ENCODE measurements at places on chromosomes 1 and 21.

DNA sequence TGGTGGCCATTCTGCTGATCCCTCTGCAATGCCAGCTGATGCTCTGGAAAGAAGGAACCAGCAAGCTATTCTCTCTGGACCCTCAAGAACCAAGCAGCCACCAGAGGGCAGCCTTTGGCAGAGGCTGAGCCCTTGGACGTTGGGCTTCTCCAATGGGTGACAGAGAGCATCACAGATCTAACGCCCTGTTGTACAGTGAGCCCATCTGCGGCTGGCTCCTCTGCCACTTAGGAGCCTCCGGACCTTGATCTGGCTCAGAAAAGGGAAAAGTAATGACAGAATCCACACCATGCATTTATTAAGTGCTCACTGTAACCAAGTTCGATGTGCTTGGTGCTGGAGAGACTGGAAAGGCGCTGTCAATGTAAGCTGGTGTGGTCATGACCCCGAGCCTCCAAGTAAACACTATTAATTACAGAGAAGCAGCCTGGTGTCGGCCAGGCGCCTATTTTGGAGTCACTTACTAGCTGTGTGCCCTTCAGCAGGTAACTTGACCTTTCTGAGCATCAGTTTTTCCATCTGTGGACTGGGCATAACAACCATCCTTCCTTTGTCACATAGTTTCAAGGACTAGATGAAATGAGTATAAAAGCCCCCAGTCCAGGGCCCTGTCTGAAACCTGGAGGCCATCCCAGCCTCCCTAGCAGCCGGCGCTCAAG lies 34.9 kb downstream of the ECE1 start:
- peak; percentile 83 for DNase-seq

DNA sequence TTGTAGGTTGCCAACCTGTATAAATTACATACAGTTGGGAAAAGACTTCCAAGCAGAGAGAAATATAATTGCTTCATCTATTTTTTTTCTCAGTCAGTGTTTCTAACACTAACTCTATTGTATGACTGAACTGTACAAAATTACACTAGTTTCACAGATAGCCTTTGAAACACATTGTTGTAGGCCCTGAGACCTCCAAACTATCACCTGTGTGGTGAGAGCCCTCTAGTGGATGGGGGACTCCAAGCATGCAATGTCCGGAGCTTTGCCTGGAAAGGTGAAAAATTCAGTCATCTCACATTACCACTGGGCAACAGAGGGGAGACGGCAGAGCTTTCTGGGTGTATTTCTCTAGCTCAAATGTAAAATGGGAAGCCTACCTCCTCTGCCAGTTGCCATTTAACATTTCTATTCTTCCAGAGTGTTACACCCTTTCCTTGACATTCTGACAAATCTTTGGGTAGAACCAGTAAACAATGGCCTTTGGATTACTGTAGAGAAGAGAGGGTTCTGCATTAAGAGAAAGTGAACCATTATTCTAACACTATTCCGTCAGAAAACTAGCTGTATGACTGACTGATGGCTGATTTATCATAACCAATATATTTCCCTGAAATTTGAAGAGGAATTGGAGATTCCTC lies 212.2 kb downstream of the LYPLAL1 start:
- no peak for DNase-seq

DNA sequence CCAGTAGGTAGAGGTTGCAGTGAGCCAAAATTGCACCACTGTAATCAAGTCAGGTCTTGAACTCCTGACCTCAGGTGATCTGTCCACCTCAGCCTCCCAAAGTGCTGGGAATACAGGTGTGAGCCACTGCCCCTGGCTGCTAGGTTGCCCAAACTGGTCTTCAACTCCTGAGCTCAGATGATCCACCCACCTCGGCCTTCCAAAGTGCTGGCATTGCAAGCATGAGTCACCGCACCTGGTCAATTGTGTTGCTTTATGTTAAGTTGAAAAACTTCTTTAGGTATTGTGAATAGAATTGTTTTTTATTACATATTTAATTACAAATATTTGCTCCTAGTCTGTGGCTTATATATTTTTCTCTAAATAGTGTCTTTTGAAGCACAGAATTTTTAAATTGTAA lies 80.5 kb downstream of the PRKAB2 start:
- no peak for DNase-seq

DNA sequence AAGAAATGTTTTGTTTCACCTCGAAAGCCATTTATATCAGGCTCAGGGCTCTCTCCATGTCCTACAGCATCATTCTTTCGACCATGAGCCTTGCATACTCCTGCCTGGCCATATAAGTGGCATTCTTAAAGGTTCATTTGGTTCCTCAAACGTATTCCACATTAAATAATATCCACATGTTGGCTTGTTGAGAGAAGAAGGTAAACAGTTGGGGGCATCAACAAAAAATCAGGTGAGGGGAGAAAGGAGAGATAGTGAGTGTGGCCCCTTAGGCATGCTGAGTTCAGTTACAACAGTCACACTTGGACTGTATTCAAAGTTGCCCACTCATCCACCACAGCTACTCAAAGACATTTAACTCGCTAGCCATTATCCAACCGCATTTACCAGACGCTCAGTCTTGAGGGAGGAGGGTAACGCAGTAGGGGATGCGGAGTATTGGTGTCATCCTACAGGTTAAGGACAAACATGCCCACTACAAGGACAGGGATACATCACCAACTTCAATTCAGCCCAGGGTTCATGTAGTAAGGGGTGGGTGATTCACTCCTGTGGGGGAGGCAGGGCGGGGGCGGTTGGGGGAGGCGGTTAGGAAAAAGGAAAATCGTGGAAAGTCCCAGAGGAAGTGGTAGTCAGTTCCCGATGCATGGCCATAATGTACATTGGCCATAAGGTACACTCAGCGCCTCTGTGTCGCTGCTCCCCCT lies 1.4 kb downstream of the ZNF697 start:
- no peak for DNase-seq

DNA sequence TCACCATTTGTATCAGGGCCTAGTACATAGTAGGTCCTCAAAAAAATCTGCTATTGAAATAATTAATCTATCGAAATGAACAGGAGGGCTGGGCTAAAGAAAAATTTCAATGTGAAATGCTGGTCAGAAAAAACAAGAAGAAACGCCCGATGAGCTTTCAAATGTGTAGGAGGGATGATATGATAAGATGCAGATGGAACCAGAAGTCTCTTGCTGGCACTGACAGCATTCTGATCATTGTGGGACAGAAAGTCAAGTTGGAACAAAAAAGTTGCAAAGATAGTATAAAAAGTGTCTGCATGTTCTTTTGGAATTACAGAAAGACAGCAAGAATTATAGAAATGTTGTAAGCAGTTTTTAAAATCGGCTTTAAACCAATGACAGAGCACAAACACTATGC lies 11.1 kb downstream of the G0S2 start:
- no peak for DNase-seq

All from stimulated activated CD4-positive, alpha-beta T cell treated with anti-CD3 and anti-CD28 coated beads, Interleukin-1b, Interleukin-23, amount 100 ng/mL, for 4 hours (primary cell).